Activated B cell treated with CpG ODN at 0.5 μM for 24 hours (primary cell): ENCODE measurements at places on chromosomes 6 and 20. TPM values are rescaled to one million over a fixed set of nuclear protein-coding genes. Genes with fewer than 3 reads are reported as not detected.

Gene GINS1
- total RNA-seq = 2.9 and 5.4 TPM in 2 replicates

DNA sequence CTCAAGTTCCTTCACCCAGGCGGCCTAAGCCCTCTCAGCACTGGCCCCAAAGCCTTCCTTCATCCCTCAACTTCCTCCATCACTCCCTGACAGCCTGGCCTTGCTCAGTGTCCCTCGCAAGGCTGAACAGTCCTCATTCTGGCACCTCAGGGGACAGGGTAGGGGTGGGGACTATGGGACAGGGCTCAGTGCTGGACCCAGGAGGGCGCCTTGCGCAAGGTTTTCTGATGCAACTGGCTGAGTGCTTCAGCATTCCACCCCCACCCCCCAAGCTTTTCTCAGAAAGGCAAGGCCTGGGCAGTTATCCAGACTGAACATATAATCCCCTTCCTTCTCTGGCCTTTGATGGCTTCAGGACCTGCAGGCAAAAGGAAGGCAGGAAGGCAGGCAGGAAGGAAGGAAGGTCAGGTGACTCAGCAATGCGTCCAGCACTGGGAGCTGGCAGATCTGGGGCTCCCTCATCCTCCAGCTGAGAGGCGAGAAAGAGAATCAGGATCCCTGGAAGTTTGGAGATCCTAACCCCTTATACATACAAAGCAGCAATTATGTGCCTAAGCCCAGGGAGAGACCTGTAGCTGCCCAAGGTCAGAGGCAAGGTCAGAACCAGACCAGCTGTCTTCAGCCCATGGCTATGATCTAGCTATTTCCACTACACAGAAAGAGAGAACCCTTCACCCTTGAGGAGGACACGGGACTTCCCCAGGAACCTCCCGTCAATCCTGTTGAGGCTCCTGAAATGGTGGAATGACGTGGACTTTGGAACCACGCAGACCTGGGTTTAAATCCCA, 8.6 kb upstream of the TRIB3 start:
- peaks cover 5% of the 10 kb centered on the region for H3K27me3 ChIP-seq
- no peak overlapping the region for H3K27ac ChIP-seq
- DNase-seq = no peak

Gene HTR1E
- total RNA-seq = not detected in 2 replicates

DNA sequence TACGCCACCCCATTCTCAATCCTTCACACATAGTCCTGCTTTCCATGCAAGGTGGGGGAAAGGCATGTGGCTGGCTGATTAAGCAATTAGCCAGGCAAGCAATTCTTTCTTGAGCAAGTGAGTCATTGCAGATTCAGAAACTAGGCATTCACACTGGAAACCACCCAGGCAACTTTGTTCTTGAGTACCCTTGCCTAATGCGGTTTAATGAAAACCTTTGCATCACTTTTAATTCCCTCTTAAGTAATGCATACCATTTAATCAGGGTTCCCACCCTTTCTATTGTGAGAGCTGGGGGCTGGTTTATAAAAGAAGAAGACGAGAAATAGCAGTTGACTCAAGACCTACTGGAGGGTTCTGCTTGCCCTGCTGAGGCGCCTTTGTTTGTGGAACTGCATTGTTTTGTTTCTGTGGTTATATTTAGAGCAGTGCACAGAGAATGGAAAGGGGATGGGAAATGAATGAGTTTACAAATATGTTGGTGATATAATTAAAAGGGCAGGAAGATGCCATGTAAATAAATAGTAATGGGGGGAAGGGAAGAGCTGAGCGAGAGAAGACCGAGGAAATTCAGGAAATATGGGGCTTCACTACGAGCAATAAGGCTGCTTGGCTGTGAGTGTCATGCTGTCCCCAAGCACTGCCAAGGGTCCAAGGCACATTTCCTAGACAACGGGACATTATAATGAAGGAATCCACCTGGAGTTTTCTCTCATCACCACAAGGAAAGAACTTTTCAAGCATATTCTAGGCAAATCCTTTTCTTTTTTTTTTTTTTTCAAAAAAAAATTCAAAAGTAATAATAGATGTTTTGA, 48.8 kb upstream of the TSHZ2 start:
- no peaks in the 10 kb centered on the region for H3K27me3 ChIP-seq
- H3K27ac ChIP-seq = no peak overlapping the region
- no peaks in the 10 kb centered on the region for H3K36me3 ChIP-seq
- no peaks in the 10 kb centered on the region for H3K4me1 ChIP-seq

DNA sequence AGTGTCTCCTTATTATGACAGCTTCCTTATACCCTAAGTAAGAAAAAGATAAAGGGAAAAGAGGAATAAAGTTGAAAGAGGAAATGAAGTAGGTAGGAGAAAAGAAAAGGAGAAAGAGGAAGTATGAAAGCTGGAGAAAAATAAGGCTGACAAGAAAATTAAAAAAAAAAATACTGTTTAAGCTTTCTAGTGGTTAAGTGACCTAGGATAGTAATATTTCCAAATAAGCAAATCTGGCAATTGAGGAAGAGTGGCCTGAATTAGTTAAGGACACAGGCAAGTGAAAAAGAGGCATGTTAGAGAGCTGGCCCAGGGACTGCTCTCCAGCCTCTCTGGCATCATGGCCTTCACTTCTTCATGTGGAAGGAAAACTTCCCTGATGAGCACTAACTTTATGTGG, 76.5 kb upstream of the ADGRF1 start:
- H3K27me3 ChIP-seq = peaks cover 2% of the 10 kb centered on the region
- H3K36me3 ChIP-seq = no peaks in the 10 kb centered on the region
- DNase-seq = no peak
- no peak overlapping the region for H3K4me3 ChIP-seq

DNA sequence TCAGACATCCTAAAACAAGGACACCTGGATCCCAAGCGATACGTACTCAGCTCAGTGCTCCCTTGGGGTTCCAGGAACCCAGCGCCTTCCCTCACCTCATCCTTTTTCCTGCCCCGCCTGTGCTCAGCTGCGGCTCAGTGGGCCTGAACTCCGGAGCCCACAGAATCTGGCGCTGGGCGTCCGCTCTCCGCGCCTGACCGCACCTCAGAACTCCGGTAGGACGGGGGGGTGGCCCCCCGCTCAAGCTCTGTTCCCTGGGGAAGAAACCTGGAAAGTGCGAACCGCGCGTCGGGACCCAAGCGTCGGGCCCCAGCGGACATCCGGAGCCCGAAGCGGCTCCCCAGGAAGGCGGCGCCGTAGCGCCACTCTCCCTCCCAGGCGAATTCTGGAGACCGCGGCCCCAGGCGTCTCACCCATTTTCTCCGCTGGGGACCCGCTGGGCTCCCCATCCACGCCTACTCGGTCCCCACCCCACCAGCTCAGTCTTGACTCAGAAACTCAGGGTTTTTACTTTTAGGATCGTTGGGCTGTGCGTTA, 336 bp upstream of the LY6G5C start:
- peak overlapping the region; percentile 84 for H3K4me3 ChIP-seq
- no peaks in the 10 kb centered on the region for H3K27me3 ChIP-seq
- DNase-seq = peak; percentile 45
- peaks cover 11% of the 10 kb centered on the region for H3K36me3 ChIP-seq
- peak overlapping the region; percentile 24 for H3K27ac ChIP-seq

DNA sequence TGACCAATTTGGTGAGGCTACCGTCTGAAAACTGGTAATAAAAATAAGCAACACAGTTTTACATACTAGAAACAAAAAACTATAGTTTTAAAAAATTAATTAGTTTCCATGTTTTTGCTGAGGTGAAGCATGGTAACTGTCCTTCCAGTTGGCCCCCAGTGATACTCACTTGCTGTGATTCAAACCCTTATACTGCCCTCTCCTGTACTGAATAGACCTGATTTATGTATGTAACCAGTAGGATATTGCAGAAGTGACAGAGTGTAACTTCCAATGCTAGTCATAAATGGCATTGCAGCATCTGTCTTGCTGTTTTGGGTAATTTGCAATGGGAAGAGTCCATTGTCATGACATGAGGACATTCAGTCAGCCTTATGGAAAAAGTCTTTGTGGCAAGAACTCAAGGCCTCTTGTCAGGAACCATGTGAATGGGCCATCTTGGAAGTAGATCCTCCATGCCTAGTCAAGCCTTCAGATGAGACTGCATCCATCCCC, 8.9 kb upstream of the CHD6 start:
- H3K4me1 ChIP-seq = peaks cover 9% of the 10 kb centered on the region
- no peak overlapping the region for H3K27ac ChIP-seq
- H3K36me3 ChIP-seq = no peaks in the 10 kb centered on the region
- no peak for DNase-seq
- no peaks in the 10 kb centered on the region for H3K27me3 ChIP-seq
- no peak overlapping the region for H3K4me3 ChIP-seq
